Activated CD4-positive, CD25-positive, alpha-beta regulatory T cell (primary cell): ENCODE measurements at places on chromosomes 2 and 18.

- DNase-seq = no peak
Observed at GRCh38 chr2:48346124-48346536, 183.8 kb upstream of the STON1 start.

GRCh38 chr2:147603876-147604275 is 241.0 kb upstream of the ACVR2A start:
- DNase-seq = no peak

DNA sequence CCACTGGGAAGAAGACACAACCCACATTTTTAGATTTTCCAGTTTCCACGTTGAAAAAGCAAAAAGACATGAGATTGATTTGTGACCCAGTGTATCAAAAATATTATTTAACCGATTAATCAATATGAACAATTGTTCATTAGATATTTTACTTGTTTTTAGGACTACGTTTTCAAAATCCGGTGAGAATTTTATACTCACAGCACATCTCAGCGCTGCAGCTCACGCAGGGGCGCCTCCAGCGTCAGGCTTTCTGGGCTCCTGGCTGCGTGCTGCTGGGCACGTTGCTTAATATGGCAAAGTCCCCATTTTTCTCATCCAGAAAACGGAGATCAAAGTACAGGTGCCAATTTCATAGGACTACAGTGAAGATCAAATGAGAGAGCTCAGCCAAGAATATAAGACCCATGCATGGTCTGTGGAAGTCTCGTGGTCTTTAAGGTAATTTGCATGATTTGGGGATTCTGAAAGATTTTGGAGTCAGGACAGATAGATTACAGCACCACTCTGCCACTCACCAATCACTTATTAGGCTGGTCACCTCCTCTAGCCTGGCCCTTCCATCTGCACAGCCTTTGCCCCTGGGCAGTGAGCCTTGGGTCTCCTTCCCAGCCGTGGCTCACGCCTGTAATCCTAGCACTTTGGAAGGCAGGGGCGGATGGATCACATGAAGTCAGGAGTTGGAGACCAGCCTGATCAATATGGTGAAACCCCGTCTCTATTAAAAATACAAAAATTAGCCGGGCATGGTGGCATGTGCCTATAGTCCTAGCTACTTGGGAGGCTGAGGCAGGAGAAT is 36.2 kb downstream of the PTPN18 start:
- DNase-seq = no peak

- no peak for DNase-seq
Observed at GRCh38 chr2:240816584-240817495, 3.2 kb downstream of the KIF1A start.

GRCh38 chr2:30266051-30266621 is 34.8 kb downstream of the LBH start:
- no peak for DNase-seq

DNA sequence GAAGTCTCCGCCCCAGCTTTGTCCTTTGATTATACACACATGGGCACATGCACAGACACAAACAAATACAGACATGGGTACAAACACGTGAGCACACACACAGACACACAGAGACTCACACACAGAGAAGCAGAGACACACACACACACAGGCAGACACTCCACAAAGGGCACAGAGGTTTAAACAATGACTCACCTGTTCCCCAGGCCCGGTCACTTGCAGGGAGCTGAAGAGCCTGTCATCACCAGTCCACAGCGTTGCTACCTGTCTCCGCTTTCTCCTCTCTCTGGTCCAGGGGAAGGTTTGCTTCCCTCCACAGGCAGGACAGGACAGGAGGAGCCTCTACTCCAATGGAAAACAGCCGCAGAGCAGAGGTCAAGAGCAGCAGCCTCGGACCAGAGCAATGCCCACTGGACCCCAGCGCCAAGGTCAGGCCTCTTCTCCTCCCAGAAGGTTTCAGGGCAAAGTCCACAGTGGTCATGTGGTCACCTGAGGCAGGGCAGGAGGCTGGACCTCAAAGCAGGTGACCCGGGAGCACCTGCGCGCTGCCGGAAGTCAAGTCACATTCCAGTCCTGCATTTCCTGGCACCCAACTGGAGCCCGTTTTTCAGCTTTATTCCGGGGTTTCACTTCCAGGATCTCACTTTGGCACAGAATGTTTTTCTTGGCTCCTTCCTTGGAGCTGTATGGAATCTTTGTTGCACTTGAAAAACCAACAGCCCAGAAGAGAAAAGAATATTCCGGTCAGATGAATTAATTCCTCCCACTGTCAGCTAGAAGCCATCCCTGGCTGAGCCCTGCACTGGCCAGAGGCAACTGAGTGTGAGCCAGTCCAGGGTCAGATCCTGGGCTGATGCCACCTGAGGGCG is at the start of gene RAB17:
Gene RAB17 (minus strand): TSS at position 463 of the 869 bp plus-strand sequence. CDS start 4,580 bp downstream, outside the sequence.
- no peak for DNase-seq

GRCh38 chr2:221447310-221447709 is 124.8 kb downstream of the EPHA4 start:
- no peak for DNase-seq

DNA sequence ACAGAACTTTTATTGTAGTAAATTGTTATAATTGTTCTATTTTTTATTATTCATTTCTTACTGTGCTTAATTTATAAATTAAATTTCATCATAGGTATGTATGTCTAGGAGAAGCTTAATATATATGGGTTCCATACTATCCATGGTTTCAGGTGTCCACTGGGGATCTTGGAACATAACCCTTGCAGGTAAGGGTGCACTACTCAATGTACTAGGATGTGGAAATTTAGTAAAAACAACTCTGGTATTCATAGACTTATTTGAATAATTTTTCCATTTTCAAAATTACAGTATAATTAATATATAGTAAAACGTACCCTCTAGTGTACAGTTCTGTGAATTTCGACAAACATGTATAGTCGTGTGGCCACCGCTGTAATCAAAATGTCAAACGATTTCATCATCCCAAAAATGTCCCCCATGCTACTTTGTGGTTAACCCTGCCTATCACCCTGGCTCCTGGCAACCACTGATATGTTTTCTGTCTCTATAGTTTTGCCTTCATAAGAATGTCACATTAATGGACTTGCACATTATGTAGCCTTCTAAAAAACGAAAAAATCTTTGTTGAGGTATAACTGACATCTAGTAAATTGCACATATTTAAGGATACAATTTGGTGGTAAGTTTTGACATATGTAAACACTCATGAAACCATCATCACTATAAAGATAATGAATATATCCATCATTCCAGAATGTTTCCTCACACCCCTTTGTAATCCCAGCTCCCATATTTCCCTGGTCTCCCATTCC is 45.7 kb downstream of the ARL5A start:
- no peak for DNase-seq

DNA sequence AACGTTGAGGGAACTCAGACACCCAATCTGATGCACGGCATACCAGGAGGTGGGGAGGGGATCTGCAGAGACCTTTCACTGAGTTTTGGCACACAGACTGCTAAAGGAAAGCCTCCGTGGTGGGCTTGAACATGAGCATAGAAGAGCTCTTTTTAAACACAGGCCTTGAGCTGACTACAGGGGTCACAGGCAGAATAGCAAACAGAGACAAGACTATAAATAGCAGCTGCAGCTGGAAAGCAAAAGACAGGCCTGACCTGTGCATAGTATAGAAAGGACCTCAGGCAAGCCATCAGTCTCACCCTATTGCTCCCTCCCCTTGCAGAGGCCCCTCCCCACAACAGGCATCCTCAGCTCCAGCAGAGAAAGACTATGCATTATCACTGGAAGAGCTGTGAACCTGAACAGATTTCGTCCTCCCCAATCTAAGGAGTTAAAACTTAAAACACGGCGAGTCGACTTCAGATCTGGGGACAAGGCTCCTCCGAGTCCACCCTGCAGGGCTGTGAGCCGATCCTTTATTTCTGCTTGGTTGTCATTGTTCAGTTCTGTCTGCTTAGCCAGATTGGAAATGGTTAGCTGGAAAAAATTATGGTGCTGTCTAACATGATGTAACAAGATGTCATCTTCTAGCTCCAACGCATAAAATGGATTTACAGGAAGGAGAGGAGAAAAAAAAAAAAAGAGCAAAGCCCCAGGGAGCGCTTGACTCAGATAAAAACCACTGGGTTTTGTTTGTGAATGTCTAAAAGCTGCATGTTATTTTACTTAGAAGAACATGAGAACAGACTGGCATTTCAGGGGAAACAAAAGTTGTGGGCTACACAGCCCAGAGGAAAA is 25.2 kb upstream of the LCLAT1 start:
- DNase-seq = no peak

DNA sequence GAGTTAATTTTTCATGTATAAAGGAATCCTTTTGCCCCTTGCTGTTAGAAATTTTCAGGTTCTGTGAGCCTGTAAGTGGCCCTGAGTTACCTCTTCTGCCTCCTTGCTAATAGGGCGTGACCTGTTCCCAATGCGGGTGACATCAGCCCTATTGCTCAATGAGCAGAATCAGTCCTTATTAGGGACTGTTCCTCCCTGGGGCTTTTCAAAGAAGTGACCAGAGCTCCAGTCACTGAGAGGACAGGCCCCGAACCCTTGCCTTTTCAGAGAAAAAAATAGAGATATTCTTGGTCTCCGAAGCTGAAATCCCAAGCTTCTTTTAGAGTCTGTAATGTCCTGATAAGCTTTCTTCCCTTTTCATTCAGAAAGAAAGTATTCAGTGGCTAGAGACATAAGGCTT is 8.2 kb upstream of the APOB start:
- no peak for DNase-seq
